ENCODE measurements at places on chromosomes 6 and 20.

GRCh38 chr6:100132005-100132404, 138.0 kb upstream of the MCHR2 start:
- no peak for DNase-seq

DNA sequence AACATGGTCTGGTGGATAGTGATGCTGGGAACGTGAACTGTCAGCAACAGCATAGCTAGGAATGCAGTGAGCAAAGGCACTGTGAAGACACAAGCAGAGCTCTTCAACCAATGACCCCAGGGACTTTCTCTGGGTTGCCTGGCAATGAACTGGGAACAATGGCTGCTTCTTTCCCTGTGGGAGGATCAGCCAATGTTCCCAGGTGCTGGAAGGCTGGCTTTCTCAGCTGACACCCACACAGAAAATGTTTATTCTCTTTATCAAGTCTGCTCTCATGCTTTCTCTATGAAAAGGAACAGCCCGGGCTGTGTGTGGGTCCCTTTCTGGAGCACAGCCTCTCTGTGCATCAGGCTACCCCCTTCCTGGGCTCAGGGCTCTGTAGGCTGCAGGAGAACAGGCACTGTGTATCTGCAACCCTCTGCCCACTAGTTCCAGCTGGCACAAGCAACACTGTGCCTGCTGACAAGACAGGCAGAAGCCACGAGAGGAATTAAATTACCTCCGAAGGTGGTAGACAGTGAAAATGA, 54.2 kb downstream of the HFE start:
- DNase-seq: no peak

DNA sequence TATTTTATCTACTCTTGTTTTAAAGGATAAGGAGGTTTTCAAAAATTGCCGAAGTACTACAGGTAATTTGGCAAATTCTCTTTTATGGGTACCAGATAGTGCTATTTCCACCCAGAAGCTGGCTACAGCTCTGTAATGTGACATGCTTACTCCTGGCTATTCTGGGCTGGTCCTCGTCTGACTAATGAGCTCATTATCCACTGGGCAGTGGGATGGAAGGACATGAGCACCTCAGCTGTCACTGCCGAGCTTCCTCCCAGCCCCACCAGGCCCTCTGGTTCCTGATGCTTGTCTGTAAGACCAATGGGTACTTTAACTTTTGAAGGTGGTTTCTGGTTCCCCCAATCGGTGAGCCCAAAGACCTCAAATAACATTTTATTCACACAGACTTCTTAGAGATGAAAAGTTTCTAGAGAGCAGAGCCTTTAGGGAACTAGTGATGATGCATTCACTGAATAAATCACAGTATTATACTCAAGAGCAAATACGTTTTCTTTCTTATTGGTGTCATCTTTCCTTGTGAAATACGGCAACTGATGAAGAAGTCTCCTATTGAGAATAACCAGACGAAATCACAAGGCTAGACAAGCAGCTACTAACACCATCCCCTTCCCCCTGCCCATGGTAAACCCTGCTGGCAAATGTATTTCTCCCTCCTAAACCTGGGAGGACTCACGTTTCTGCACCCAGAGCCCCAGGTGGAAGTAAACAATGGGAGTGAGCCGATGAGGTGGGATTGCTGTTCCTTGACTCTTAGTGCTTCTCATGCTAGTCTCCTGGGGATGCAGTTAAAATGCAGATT, 80.8 kb downstream of the SLC22A3 start:
- no peak for DNase-seq

GRCh38 chr6:128516514-128516898, 3.9 kb downstream of the PTPRK start:
- DNase-seq: no peak

DNA sequence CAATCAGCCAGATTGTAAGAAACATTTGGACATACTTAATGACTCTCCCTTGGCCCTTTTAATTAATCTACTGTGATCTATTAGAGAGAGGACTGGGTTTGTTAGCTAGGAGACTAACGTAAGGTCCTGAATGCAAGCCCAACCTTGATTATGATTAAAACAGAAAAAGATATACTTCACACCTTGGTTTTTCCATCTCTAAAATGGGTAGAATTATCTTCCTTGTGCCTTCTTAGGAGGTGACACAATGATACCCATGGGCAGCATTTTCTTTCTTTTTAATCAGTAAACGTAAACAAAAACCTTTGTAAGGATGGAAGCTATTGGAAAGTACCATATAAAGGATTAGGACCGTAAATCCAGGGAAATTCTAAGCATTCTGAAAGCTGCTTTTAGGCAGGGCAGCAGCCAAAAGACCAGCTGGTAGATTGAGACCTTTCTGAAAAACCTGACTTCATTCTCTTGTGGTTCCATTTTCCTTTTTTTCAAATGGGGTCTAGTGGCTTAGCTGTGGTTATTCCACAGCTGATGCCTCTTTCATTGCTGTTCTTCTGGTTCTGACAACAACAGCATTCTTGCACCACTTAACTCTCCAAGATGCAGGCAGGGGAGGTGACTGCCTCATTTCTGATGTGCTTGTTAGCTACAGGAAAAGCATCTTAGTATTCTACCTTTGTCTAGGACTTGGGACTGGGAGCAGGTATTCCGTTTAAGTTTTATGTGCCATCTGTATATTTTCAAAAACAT, 27.4 kb downstream of the RREB1 start:
- no peak for DNase-seq

Data from NCI-H526 treated with DMSO at 0.1 percent for 48 hours (cell line).